ENCODE measurements at places on chromosomes 13 and 19.

GRCh38 chr13:20197361-20197834, 4.7 kb upstream of the GJB2 start:
- no peak for DNase-seq

DNA sequence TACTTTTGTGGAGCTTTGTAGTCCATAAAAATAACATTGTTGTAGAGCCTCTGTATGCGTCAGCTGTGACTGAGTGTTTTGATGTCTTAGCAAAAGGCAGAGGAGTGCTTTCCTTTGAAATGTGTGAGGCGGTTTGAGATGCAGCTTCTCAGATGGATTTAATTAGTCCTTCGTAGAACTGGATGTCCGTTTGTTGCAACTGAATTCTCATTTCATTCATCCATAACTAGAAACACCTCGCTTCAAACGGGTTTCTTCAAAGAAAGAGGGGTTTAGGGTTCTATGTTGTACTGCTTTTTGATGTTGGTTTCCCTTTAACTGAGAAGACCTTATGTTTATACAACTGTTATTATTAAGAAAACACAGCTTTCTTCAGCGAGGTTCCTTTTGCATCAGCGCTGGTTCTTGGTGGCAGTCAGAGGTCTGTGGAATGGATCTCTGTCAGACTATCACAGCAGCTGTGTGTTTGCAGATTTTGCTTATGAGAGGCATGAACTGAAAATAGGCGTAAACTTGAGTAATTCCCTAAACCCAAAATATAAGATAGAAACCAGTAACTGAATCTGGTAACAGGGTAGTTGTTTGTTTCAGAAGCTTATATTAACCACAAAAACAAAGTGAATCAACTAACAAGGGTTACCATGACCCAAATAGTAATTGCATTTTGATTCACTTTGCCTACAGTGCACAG, 194.4 kb downstream of the GGACT start:
- no peak for DNase-seq

- no peak for DNase-seq
These were observed 11.5 kb downstream of the S1PR2 start for GRCh38 chr19:10219678-10220077.

- no peak for DNase-seq
These were observed 17.3 kb downstream of the PRKCSH start for GRCh38 chr19:11452620-11453310.

GRCh38 chr13:40963927-40964326, 55.2 kb downstream of the ELF1 start:
- DNase-seq = no peak

GRCh38 chr13:44308352-44308751, 65.3 kb upstream of the SERP2 start:
- no peak for DNase-seq

DNA sequence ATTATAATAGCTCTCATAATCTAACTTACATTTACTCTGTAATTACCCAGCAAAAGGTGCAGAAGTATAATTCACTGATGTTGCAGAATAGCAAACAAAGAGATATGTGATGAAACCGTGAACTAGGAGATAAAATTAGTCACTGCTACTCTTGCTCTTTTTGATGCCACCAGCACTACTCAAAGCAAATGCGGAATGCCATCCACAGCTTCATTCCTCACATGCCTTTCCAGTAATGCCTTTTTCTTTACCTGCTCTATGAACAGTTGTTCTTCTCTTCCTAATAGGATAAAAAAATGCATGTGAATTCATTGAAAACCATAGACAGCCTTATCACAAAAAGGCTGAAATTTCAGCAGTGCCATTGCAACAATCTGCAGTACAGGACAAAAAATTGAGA, 1129.5 kb downstream of the DIAPH3 start:
- no peak for DNase-seq

- no peak for DNase-seq
These were observed 562.1 kb upstream of the KLF12 start for GRCh38 chr13:74696148-74696922.

DNA sequence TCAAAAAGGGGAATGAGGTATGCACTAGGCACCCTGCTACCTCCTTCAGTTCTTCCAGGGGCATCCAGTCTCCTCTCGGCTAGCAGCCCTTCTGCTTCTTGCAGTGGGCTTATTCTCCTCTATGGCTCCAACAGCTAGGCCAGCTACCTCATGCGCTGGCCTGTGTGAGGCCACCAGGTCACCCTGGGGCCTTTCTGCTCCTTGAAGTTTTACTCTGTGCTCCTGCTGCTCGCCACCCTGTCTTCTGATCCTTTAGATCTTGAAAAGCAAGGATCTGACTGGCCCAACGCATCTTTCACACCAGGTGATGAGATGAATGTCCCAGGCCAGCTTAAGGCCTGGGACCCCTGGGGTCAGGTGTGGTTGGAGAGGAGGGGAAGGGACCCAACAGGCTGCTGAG, 66.2 kb downstream of the RUBCNL start:
- no peak for DNase-seq

- no peak for DNase-seq
These were observed 21.0 kb upstream of the SERP2 start for GRCh38 chr13:44352671-44353070.

DNA sequence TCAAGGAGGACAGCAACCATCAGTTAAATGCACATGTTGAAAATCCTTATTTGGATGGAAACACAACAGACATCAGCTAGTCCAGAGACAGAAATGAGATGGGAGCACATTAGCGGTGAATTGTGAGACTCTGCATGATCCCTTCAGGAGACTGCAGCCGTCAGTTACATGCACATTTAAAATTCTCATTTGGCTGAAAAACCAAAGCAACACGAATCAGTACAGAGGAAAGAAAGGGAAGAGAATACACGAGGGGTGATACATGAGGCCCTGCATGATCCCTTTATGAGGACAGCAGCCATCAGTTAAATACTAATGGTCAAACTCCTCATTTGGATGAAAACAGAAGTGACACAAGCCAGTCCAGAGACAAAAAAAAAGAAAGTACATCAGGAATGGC, 123.4 kb downstream of the PTPRS start:
- no peak for DNase-seq

GRCh38 chr19:6707011-6707657, 13.3 kb downstream of the C3 start:
- DNase-seq = no peak

- DNase-seq = no peak
These were observed 79.1 kb downstream of the DNAJC3 start for GRCh38 chr13:95756072-95756471.

- no peak for DNase-seq
These were observed 30.6 kb downstream of the DPF1 start for GRCh38 chr19:38193445-38193844.

GRCh38 chr13:25827831-25828465, 223.9 kb downstream of the SHISA2 start:
- DNase-seq = no peak

GRCh38 chr13:65063753-65064152, 2166.4 kb downstream of the PCDH9 start:
- no peak for DNase-seq

DNA sequence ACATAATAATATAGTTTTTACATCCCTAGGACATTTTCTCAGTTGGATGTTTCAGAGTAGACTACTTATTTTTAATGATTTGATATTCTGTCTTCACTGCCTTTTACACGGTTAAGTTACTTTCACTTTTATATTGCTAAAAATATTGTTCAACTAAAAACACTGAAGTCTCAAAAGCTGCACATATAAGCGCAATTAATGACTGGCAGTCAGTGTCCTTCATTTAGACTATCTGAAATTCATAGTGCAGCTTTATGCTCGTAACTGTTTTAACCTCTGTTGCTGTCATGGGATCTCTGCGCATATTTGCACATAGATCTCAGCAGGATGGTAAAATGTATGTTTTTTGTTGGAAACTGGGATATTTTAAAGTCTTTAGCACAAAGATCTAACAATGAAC, 864.3 kb downstream of the SLITRK6 start:
- no peak for DNase-seq

- DNase-seq = no peak
These were observed 77.8 kb downstream of the TUBGCP3 start for GRCh38 chr13:112510002-112510780.

DNA sequence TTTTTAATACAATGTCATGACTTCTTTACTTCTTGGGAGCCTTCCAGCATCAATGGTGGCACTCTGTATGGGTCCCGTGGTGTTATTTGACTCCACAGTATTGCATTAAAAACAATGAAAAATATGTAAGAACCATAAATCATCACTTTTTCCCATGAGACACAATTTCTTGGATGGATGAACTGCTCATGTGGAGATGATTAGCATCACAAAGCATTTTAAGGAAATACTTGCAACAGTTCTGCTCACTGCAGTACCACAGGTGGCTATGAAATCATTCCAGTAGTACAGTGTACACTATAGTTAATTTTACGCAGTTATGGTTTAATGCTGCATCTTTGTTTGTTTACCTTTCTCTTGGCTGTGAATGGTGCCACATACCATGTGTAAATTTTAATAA, 37.2 kb upstream of the C1QTNF9B start:
- no peak for DNase-seq

GRCh38 chr13:109778102-109778542, 8.3 kb downstream of the IRS2 start:
- DNase-seq = no peak

DNA sequence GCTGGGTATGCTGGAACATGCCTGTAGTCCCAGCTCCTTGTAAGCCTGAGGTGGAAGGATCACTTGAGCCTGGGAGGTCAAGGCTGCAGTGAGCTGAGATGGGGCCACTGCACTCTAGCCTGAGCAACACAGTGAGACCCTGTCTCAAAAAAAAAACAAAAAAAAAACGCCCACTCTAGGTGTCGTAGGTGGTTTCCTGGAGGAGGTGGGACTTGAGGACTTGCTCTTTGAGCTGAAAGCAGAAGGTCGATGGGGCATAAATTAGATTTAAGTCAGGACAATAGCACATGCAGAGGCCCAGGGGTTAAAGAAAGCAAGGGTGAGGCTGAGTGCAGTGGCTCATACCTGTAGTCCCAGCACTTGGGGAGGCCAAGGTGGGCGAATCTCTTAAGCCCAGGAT, 12.9 kb upstream of the ILF3 start:
- DNase-seq = no peak

- DNase-seq = no peak
These were observed 50.3 kb upstream of the TUBGCP3 start for GRCh38 chr13:112638157-112638750.

GRCh38 chr13:70732611-70733010, 624.4 kb upstream of the KLHL1 start:
- DNase-seq = no peak

DNA sequence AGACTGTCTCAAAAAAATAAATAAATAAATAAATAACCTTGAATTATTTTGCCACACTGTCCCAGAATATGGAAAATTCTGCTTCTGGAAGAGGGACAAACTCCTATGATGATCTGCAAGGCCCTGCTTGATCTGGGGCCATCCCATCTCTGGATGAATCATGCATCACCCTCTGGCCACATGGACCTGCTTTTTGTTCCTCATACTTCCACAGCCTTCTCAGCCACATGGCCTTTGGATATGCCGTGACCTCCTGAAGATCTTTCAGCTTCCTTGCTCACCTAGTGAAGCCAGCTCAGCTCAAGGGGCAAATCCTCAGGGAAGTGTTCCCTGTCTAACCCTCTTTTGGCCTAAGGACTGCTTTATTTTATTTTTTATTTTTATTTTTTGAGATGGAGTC, 10.3 kb downstream of the IER2 start:
- no peak for DNase-seq

DNA sequence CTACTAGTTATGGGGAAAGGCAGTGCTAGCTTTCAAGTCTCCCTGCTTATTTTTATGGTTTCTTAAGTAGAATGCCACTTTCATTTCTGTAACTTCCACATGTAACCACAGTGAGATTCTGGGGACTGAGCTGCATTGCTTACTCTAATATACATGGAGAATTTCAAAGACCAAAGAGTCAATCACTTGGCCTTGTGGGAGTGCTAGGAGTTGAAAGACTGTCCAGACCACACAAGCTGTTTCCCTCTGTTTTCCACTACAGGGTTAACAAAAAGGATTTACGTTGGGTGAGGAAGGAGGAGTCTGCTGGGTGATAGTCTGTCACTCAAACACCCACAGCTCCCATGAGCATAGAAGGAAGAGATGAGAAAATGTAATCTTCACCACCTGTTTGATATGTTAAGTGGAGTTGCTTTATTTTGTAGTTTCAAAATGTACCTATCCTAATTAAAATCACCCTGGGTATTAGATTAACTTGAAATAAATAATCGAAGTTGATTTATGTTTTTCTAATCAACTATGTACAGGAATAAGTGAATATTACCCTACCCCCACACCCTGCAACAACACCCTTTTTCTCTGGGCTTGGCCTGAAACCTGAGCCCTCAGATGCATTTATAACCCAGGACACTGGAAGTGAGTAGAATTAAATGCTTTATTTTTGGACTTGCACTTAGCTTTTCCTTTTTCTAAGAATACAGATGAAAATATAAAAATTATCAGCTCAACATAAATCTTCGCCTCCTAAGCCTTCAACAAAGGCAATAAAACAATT, 225.8 kb upstream of the SLC10A2 start:
- no peak for DNase-seq

GRCh38 chr13:67367399-67367798, 137.3 kb upstream of the PCDH9 start:
- DNase-seq = no peak

GRCh38 chr13:49314344-49314882, 66.7 kb downstream of the CDADC1 start:
- DNase-seq = no peak

GRCh38 chr13:20719783-20720182, 16.3 kb downstream of the IL17D start:
- no peak for DNase-seq

- DNase-seq = no peak
These were observed 47.5 kb upstream of the NDUFS7 start for GRCh38 chr19:1336079-1336684.

DNA sequence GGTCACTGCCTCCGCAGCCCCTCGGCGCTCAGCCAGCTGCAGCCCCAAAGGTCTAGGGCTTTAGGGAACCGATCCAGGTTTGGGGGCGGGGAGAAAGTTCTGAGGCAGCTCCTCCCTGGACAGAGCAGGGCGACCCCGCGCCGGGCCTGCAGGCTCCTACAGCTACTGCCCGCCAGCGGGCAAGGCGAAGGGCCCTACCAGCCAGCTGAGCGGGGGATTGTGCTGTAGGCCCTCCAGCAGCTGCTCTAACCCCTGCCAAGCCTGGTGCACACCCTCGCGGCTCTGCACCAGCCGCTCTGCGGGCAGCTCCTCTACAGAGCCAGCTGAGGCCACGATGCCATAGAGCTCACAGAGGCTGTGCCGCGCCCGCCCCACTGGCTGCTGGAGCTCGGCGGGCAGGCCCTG, 14.0 kb downstream of the PLIN4 start:
- no peak for DNase-seq

GRCh38 chr19:46803555-46803954, 15.2 kb upstream of the SLC1A5 start:
- no peak for DNase-seq

All from left forelimb (tissue), 1 donor.